ENCODE measurements at places on chromosomes 12 and 14.

DNA sequence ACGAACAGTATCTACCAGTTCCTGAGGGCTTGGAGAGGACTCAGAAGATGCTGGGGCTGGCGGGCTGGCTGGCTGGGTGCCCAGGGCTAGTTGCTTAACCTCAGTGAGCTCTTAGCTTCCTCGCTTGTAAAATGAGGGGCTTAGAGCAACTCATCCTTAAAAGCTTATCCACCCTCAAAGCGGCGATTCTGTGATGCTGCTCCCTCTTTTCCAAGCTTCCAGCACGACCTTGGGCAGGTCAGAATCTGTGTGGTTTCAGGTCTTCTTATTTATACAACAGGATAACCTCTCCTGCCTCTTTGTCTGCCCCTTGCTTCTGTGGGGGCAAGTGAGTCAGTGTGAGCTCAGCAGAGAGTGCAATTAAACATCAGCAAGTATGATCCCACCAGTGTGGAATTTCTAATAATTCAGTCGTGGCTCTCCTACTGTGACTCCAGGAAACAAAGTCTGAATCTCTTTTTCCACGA, 281.8 kb downstream of the KSR2 start:
- DNase-seq: no peak

DNA sequence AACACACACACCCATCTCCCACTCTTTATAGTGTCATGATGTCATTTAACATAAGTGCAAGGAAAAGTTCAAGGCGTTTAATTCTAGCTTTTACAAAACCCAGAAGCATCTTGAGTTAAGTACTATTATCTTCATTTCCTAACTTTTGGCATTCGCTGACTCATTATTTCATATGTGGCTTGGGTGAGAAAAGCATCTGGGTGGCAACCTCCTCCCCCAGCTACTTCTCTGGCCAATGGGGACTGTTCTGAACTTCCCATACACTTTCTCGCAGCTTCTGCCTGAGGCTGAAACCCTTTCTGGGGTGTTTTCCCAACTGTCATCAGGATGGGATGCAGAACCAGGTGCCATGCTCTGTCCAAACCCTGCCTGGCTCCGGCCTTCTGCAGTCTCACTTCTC, 2.8 kb upstream of the MARK3 start:
- DNase-seq: peak; percentile 71

- DNase-seq: no peak
Measured at GRCh38 chr14:22007784-22008412, 334.3 kb upstream of the OR4E1 start.

GRCh38 chr12:26612203-26612602, 220.8 kb downstream of the ITPR2 start:
- no peak for DNase-seq

DNA sequence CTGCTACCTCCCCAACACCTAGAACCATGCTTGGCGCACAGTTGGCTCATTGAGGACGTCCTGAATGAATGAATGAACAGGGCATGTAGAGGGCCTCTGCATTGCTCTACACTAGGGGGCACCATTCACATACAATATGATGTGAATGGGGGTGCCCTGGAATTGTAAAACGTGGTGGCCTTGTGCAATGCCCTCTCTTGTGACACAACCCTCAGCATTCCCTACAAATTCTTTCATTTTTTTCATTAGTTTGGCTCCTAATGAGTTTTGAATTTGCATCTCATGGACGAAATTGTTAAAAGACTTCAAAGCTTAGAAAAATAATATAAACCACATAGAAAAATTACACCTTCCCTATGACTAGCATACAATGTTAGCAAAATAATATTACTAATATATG, 2.3 kb upstream of the DIO2 start:
- DNase-seq: peak; percentile 81
